GM13977 (cell line): ENCODE measurements at places on chromosomes 7 and 10.

GRCh38 chr10:128657548-128657947 is 531.3 kb upstream of the MKI67 start:
- no peak for DNase-seq

GRCh38 chr7:44472843-44473242 is 17.6 kb downstream of the NUDCD3 start:
- DNase-seq = no peak

DNA sequence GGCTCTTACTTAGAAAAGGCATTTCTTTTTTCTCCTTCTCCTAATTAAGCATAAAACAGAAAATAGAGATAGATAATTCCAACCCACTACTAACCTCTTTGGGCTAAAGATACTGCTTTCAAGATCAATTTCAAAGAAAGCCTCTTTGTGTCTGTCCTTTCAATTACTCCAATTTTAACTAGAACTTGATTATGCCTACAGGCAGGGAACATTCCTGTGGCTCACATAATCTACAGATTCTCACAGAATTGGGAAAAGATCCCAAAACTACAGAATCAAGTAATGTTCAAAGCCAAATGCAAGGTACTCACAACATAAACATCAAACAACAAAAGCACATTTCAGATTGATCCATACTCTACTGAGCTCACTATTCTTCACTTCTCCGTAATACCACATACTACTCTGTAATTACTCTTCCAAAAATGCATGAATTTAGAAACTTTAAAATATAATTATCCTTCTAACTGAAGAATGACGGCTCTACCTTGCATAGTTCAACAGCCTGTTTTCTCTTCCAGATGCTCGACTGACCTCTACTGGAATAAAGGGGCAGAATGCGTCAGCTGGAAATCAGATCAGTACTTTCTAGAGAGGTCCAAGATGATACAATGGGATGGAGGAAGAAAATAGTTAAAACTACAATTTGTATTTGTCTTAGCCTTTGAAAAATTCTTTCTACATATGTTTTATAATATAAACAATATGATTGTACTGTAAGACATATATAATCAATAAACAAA is 3.9 kb downstream of the MTERF1 start:
- DNase-seq = no peak

GRCh38 chr10:121800831-121801230 is 127.0 kb downstream of the ATE1 start:
- DNase-seq = no peak
